ENCODE measurements at places on chromosomes 2 and 18.

DNA sequence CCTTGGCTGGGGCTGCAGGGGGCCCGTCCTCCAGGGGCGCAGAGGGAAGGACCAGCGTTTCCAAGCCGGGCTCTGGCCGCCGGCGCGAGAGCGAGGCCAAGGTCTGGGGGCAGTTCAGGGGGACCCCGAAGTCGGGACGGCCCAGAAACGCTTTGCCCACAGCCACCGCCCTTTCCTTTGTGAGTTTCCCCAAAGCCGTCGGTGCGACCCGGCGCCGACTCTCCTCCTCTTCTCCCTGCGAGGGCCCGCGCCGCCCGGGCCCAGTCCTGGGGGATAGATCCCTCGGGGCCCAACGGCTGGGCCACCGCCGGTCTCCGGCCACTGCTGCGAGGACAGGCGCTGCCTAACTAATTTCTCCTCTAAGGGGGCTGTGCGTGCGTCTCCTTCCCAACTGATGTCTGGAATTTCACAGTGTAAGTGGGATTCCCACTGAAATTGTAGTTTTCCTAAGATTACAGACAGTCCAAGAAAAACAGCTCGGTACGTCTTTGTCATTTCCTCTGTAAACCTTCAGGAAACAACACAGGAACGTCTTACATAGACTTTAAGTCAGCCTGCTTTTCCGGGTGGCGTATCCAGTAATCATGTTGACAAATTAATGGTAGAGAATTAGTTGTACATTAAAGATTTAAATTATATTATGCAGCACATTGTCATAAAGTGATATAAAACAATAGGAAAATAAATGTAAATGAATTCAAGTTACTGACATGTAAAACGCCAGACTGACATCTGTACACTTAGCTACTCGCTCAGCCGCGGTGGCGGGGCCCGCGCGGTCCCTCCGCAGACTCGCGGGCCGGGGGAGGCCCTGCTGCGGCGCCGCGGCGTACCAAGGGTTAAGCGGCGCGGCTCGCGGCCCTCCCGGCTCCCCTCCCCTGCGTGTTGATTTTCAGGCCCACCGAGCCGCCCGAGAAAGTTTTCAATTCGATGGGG, 139.4 kb upstream of the SIX3 start:
- DNase-seq: no peak

DNA sequence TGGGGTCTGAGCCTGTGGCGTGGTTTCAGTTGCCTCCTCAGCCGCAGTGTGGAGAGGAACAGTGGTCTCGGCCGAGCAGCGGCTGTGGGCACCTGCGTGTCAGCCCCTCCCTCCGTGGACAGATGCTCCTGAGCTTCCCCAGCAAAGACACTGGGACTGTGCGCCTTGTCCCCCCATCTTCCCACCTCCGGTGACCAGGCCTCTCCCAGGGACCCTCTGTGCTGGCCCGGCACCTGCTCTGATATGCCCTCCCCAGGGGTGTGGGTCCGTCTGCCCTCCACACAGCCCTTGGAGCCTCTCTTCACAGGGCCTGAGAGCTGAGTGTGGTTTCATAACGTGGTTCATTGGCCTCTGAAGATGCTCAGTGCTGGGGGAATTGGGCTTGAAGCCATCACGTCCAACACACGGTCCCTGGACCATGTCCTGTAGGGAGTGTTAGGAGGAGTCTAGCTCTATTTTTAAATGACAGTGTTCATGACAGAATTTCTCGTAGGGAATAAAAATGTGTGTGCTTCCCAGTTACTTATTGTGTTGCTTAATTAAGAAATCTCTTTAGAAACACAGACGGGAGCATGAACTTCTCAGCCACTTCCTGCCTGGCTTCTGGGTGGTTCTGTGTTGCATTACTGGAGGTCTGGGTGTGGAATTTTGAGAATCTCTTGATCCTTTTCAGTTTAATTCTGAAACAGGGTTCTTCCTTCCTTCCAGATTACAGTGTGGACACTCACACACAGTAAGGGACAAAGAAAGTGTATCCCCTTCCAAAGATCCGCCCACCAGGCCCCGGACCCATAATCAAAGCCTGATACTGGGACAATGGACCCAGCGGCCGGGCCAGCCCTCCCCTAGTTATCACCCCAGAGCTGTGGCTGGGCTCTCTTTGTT, 110.7 kb downstream of the NFATC1 start:
- no peak for DNase-seq

DNA sequence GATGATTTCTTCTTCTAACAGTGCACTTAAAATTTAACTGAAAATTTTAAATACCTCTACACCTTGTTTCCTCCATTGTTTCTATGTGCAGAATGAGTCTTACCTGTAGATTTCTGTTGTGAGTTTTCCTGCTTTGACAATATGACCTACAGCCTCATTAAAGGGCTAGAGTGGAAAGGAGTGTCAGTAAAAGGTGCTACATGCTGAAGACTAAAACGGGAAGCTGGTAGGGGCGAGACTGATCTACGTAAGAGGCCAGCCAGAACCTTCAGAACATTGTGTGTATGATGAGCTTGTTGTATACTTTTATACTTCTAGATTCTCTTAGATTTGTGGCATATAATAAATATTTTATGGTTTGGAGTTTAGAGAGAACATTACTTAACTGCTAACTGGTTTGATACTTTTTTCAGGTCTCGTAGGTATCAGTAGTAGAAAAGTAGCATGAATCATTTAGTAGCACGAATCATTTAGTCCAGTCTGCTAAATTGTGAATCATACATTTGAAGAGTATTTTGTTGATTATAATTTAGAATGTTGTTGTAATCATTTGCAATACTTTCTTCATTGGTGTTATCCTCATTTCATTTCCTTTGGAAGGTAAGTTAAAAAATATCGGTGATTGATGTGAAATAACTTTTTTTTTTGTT, 14.3 kb downstream of the INSIG2 start:
- no peak for DNase-seq

- no peak for DNase-seq
Measured at GRCh38 chr2:67234440-67234839, 162.7 kb upstream of the ETAA1 start.

- DNase-seq: no peak
Measured at GRCh38 chr18:62339106-62339988, 14.2 kb downstream of the TNFRSF11A start.

All from effector CD4-positive, alpha-beta T cell (primary cell).